Urinary bladder (tissue), 4 donors: ENCODE measurements at places on chromosomes 12 and 14. TPM values are rescaled to one million over a fixed set of nuclear protein-coding genes. Genes with fewer than 3 reads are reported as not detected.

Gene ABHD12B
- total RNA-seq: not detected

Gene COX8C
- total RNA-seq: not detected

Gene HECTD1
- total RNA-seq: 364 TPM

Gene RBMS2
- total RNA-seq: 27.5 TPM

Gene NDUFA9
- 66.1 TPM for total RNA-seq

Gene SLC8A3
- total RNA-seq: 3.0 TPM

Gene SLCO1B1
- not detected for total RNA-seq

Gene TRMT5
- total RNA-seq: 23.4 TPM

Gene P2RX2
- not detected for total RNA-seq

Gene CHGA
- 3.8 TPM for total RNA-seq

Gene IFNG-AS1
- 0.32 TPM for total RNA-seq

Gene DUSP16
- 31.8 TPM for total RNA-seq

Gene HOXC11
- total RNA-seq: 1.5 TPM

Gene IL22
- not detected for total RNA-seq

Gene TMEM253
- total RNA-seq: 0.37 TPM

Gene NPAS3
- total RNA-seq: 7.1 TPM

Gene DEGS2
- 6.5 TPM for total RNA-seq

Gene CRACR2A
- 6.2 TPM for total RNA-seq

Gene RPS6KL1
- 2.4 TPM for total RNA-seq

Gene ETFBKMT
- total RNA-seq: 5.7 TPM

Gene ZDHHC22
- total RNA-seq: 0.16 TPM

Gene RTL1
- 0.37 TPM for total RNA-seq

Gene COCH
- total RNA-seq: 4.2 TPM

Gene ADAM21
- not detected for total RNA-seq

Gene PAH
- 2.3 TPM for total RNA-seq

Gene GUCY2C
- not detected for total RNA-seq

Gene OVCH1
- total RNA-seq: 0.37 TPM

Gene OR11G2
- not detected for total RNA-seq

Gene FGF23
- not detected for total RNA-seq

Gene DIO3
- total RNA-seq: 1.8 TPM

Gene KRT74
- not detected for total RNA-seq

Gene PALS1
- total RNA-seq: 45.4 TPM

Gene OTX2
- not detected for total RNA-seq

Gene RNU4-1
- under 0.01 TPM for total RNA-seq

Gene CEP83
- total RNA-seq: 42.9 TPM

Gene AGAP2
- 1.4 TPM for total RNA-seq
